ENCODE measurements at places on chromosomes 12 and 14. TPM values are rescaled to one million over a fixed set of nuclear protein-coding genes. Genes with fewer than 3 reads are reported as not detected.

DNA sequence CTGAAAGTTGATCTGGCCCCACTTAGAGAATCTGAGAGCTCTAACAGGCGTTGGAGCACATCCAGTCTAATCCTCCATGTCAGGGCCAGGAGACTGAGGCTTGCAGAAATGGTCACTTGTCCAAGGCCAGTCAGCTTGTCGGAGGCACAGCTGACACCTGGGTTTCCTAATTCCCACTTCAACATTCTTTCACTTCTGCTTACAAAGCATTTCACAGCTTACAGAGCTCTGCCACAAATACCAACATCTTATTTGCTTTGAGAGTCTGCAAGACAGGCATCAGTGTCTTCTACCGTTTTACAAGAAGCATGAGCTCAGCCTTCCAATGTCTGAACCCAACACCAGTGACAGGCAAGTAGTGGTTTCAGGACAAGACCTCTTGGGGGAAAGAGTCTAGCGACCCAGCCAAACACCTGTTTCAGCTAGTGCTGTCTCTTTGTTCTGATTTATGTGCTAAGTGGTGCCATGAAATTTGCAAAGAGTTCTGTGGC lies 31.8 kb downstream of the ISCA2 start:
- no peaks in the 10 kb centered on the region for H3K4me1 ChIP-seq
- no peak overlapping the region for H3K27ac ChIP-seq
- no peaks in the 10 kb centered on the region for H3K27me3 ChIP-seq
- no peak overlapping the region for H3K4me3 ChIP-seq
- H3K36me3 ChIP-seq: no peaks in the 10 kb centered on the region
- no peak for DNase-seq

DNA sequence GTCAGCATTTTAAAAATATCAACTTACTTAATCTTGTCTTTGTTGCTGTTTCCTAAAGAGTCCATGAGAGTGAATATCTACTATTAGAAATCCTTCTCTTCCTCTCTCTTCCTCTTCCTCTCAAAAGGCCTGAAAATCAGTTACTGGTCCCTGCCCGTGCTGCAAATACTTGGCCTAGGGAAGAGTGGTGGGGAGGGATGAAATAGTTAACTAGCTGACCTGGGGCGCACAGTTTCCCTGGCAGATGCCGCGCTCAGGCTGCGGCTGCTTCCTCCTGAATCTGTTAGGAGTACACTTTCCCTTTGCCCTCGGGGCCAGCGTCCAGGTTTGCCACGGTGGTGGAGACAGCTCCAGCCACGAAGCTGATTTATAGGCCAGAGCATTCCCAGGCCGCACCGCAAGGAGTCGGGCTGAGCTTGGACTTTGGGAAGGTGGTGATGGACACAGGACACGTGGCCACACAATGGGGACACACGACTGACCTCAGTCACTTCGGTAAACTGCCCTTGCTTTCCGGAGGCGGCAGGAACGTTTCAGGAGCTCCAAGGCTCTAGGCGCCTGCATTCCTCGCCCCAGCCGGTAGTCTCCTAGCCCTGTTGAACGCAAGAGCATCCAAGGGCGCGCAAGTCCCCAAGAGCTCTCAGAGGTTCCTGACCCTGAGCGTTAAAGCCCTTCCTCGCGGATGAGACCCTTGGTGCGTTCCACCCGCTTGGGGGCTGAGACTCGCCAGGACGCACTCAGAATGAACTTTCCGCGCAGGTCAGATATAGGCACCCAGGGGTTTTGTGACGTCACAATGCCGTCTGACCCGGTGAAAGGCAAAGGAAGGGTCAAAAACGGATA lies 7.1 kb upstream of the ASCL1 start:
- H3K4me1 ChIP-seq: no peaks in the 10 kb centered on the region
- H3K27me3 ChIP-seq: peaks cover 5% of the 10 kb centered on the region
- no peak overlapping the region for H3K27ac ChIP-seq

GRCh38 chr12:122979001-122979907 lies 1.2 kb upstream of the ARL6IP4 start:
- H3K4me3 ChIP-seq: peak overlapping the region; percentile 83
- H3K27ac ChIP-seq: peak overlapping the region; percentile 68
- H3K27me3 ChIP-seq: no peaks in the 10 kb centered on the region
- no peak for DNase-seq
- peaks cover 74% of the 10 kb centered on the region for H3K4me1 ChIP-seq

- no peak overlapping the region for H3K27ac ChIP-seq
- H3K4me1 ChIP-seq: no peaks in the 10 kb centered on the region
- DNase-seq: no peak
Measured at GRCh38 chr12:112998987-112999767, 20.9 kb downstream of the OAS2 start.

- no peaks in the 10 kb centered on the region for H3K36me3 ChIP-seq
- peak overlapping the region; percentile 8 for H3K4me3 ChIP-seq
- H3K4me1 ChIP-seq: peaks cover 99% of the 10 kb centered on the region
- DNase-seq: no peak
Measured at GRCh38 chr14:91366749-91367148, 50.9 kb downstream of the CCDC88C start.

The TRIP11 gene
- 68.0 TPM for total RNA-seq

DNA sequence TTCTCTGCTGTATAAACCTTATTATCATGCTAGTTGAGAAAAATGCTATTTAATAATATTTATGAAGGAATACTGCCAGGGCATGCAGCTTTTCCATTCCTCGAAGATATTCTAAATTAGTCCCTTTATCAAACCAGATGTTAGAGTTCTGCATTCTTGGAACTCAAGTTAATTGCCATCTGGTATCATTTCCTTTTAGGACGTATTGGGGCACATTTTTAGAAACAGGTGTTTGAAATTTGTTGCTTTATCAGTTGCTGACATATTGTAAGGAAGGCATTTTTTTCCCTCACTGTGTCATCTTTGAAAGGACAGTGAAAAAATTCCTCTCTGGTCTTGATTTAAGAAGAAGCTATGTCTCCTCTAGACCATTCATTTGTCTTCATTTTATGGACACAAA lies 471.2 kb upstream of the PRICKLE1 start:
- H3K36me3 ChIP-seq: no peaks in the 10 kb centered on the region
- H3K27ac ChIP-seq: no peak overlapping the region
- no peaks in the 10 kb centered on the region for H3K4me1 ChIP-seq
- DNase-seq: no peak

DNA sequence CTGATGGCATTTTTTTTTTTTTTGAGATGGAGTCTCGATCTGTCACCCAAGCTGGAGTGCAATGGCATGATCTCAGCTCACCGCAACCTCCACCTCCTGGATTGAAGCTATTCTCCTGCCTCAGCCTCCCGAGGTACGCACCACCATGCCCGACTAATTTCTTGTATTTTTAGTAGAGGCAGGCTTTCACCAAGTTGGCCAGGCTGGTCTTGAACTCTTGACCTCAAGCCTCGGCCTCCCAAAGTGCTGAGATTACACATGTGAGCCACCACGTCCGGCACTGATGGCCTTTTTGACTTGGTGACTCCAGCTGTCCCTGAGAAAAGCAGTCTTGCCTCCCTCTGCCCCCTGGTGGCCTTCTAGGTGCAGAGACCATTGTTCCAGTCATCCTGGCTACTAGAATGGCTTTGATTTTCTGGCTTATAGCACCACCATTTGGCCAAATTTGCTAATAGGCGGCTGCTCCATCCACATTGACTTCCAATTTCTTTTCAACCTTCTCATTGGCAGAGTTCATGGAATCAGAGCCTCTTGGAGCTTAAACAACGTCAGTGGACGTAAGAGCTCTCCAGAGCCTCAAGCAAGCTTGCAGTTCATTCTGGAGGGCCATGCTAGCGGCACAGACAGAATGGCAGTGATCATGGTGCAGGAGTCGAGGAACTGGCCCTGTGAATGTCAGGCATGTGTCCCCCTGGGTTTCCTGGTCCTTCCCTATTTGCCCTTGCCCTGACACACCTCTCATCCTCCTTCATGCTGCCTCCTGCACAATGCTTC lies 25.4 kb upstream of the EIF4B start:
- DNase-seq: peak; percentile 81
- no peaks in the 10 kb centered on the region for H3K36me3 ChIP-seq
- peaks cover 9% of the 10 kb centered on the region for H3K27me3 ChIP-seq
- no peak overlapping the region for H3K4me3 ChIP-seq

DNA sequence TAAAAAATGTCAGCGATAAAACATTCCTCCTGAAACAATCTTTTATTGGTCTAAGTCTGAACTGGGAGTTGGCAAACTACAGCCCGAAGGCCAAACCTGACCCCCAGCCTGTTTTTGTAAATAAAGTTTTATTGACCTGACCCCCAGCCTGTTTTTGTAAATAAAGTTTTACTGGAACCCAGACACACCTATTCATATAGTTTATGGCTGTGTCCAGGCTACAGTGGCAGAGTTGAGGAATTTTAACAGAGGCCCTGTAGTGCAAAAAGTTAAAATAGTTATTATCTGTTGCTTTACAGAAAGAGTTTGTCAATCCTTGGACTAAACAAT lies 12.1 kb upstream of the SCARB1 start:
- no peak overlapping the region for H3K4me3 ChIP-seq
- DNase-seq: no peak
- peaks cover under 1% of the 10 kb centered on the region for H3K4me1 ChIP-seq
- H3K36me3 ChIP-seq: no peaks in the 10 kb centered on the region
- no peak overlapping the region for H3K27ac ChIP-seq

DNA sequence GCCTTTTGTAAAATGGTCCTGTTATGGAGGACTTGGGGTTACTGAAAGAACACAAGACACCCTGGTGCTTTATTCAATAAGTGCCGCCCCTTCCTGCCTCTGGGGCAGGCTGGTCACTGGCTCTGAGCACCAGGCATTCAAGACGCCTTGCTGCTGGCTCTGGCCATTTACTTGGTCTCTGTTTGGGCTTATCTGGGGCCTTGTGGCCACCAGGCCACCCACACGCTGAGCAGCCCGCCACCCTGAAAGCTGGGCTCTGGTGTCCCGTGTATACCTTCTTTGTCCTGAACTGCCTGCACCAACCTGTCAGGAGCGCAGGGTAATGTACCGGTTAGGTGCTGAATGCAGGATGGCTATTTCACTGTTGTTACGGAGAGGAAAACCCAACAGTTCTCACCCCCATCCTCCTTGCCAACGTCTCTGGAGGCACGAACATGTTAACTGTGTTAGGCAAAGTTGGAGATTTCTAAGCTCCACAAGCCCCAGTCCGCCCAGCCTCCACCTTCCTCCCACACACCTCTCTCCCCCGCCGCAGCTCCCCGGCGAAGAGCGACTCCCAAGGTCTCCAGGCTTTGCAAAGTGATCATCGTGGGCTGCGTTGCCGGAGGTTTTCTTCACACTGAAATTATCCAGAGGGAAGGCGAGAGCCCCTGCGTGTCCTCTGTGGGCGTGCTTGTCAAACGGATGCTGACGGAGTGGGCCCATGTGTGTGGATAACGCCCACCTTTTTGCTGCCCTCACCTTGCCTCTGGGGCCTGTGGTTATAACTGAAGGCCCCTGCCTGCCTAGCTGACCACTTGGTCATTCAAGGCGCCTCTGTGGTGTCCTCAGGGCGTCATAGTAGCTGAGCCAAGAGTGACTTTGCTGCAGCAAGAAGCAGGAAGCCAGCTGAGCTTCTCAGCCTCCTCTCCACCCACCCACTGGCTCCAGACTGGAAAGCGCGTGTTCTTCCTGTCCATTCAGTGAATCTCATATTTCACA lies 18.8 kb upstream of the BEGAIN start:
- DNase-seq: no peak
- no peaks in the 10 kb centered on the region for H3K36me3 ChIP-seq
- H3K4me3 ChIP-seq: no peak overlapping the region
- no peaks in the 10 kb centered on the region for H3K4me1 ChIP-seq
- no peaks in the 10 kb centered on the region for H3K27me3 ChIP-seq

The LRFN5 gene
- not detected for total RNA-seq

The OR2AP1 gene
- not detected for total RNA-seq

DNA sequence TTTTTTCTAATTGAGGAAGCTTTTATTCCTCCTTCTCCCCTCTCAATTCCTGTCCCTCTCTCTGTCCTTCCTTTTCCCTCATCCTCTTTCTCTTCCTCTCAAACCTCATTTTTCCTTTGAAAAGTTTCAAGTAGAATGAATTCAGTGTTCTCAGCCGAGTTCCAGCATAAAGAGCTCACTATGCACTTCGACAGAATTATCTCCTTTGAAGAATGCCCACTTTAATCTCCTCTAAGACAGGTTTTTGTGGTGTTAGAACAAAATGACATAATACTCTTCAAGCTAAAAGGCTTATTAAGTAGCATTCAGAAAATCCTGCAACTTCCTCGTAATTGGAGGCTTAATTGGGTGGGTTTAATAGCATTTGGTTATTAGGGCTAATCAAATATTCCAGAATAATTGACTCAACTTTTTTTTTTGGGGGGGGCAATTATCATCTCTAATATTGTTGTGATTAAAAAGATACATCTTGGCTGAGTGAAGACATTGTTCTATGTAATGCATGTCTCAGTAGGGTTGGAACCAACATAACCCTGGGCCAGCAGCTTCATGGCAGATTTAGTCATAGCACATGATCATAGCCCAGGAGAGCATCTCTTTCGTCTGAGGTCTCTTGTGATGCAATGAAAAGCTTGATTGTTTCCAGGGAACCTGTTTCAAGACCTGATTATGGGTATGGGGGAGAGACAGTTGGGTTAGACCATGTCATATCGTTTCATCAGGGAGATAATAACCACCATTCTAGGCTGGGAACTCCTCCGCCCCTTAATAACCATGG lies 25.0 kb upstream of the SLC24A4 start:
- H3K4me3 ChIP-seq: no peak overlapping the region
- no peaks in the 10 kb centered on the region for H3K27me3 ChIP-seq
- no peaks in the 10 kb centered on the region for H3K4me1 ChIP-seq
- H3K36me3 ChIP-seq: no peaks in the 10 kb centered on the region
- no peak overlapping the region for H3K27ac ChIP-seq

The AJUBA gene
- 3.9 TPM for total RNA-seq

The KLRB1 gene
- total RNA-seq: 62.2 TPM

- no peak for DNase-seq
- H3K36me3 ChIP-seq: no peaks in the 10 kb centered on the region
- peaks cover 3% of the 10 kb centered on the region for H3K27me3 ChIP-seq
- no peaks in the 10 kb centered on the region for H3K4me1 ChIP-seq
Measured at GRCh38 chr12:109605599-109606228, 32.1 kb downstream of the MVK start.

- H3K4me3 ChIP-seq: no peak overlapping the region
- H3K36me3 ChIP-seq: no peaks in the 10 kb centered on the region
- H3K27me3 ChIP-seq: no peaks in the 10 kb centered on the region
- no peak for DNase-seq
- H3K27ac ChIP-seq: no peak overlapping the region
Measured at GRCh38 chr14:98914942-98915341, 357.1 kb downstream of the BCL11B start.

The ABCD2 gene
- total RNA-seq: 20.1 TPM

The SRSF5 gene
- total RNA-seq: 946 TPM

- no peaks in the 10 kb centered on the region for H3K4me1 ChIP-seq
- H3K36me3 ChIP-seq: no peaks in the 10 kb centered on the region
- no peaks in the 10 kb centered on the region for H3K27me3 ChIP-seq
- no peak overlapping the region for H3K27ac ChIP-seq
- no peak overlapping the region for H3K4me3 ChIP-seq
Measured at GRCh38 chr12:2384029-2384386, 331.2 kb downstream of the CACNA1C start.

The CLEC7A gene
- total RNA-seq: 0.89 TPM

- DNase-seq: no peak
- H3K27me3 ChIP-seq: no peaks in the 10 kb centered on the region
- no peaks in the 10 kb centered on the region for H3K36me3 ChIP-seq
- no peaks in the 10 kb centered on the region for H3K4me1 ChIP-seq
Measured at GRCh38 chr14:34034447-34035176, 83.7 kb upstream of the EGLN3 start.

All from CD4-positive, alpha-beta memory T cell (primary cell).